ENCODE measurements at places on chromosomes 1 and 21. TPM values are rescaled to one million over a fixed set of nuclear protein-coding genes. Genes with fewer than 3 reads are reported as not detected.
A peak's percentile ranks its signal among the peaks of the same experiment; 100 is the strongest.

DNA sequence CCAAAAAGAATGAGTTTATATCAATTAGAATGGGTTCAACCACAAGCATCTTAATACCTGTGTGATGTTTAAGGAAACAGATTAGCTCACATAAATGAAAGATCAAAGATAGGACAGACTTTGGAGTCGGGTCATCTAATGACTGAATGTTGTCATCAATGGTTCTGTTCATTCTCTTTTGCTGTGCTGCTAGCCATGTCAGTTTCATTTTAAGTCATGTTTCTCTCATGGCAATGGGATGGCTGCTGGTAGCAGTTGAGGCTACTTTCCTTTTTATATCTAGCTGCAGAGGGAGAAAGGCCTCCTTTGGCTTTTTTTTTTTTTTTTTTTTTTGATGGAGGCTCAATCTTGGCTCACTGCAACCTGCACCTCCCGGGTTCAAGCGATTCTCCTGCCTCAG is 86.9 kb upstream of the SPAG17 start:
- no peaks in the 10 kb centered on the region for H3K4me1 ChIP-seq
- H3K4me3 ChIP-seq = no peak overlapping the region
- DNase-seq = no peak

GRCh38 chr1:168362991-168363390 is 82.3 kb downstream of the TBX19 start:
- H3K27ac ChIP-seq = no peak overlapping the region
- no peak overlapping the region for H3K4me3 ChIP-seq
- H3K36me3 ChIP-seq = no peaks in the 10 kb centered on the region
- H3K27me3 ChIP-seq = no peaks in the 10 kb centered on the region

DNA sequence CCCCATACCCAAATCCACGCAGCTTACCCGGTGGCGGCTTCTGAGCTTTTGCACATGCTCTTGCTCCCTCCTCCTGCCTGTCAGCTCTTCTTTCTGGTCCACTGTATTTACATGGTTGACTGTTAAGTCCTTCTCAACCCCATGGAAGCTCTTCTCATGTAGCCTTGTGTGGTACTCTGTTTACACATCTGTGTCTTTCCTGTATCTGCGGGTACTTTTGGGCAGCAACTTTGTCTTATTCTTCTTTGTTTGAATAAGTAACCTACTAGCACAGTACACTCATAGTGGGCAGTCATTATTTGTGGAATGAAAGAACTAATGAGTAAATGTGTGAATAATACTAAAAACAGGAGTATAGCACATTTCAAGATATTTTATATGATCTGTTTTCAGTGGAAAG is 88.5 kb upstream of the GPR88 start:
- no peaks in the 10 kb centered on the region for H3K4me1 ChIP-seq
- H3K4me3 ChIP-seq = no peak overlapping the region
- H3K27me3 ChIP-seq = no peaks in the 10 kb centered on the region

- H3K27ac ChIP-seq = no peak overlapping the region
- H3K27me3 ChIP-seq = no peaks in the 10 kb centered on the region
- no peaks in the 10 kb centered on the region for H3K36me3 ChIP-seq
- H3K4me3 ChIP-seq = no peak overlapping the region
These were observed 18.6 kb downstream of the FAM151A start for GRCh38 chr1:54604572-54605370.

DNA sequence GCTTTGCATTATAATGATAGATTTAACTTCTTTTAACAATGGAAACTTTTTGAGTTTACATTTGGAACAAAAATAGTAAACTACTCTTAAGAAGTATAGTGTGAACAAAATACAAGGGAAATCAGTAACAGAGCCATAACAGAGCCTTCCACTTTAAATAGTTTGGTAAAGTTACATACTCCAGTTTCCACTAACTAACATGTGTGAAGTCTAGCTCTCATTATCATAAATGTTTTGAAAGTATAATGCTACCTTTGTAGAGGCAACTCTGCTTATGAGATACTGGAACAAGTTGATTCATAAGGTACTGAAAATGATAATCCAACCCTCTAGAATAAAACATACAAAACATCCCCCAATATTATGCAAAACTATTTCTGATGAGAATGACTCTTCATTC is 1155.1 kb upstream of the ADGRL2 start:
- no peaks in the 10 kb centered on the region for H3K27me3 ChIP-seq
- no peak overlapping the region for H3K4me3 ChIP-seq
- no peak for DNase-seq
- no peaks in the 10 kb centered on the region for H3K4me1 ChIP-seq
- no peak overlapping the region for H3K27ac ChIP-seq

DNA sequence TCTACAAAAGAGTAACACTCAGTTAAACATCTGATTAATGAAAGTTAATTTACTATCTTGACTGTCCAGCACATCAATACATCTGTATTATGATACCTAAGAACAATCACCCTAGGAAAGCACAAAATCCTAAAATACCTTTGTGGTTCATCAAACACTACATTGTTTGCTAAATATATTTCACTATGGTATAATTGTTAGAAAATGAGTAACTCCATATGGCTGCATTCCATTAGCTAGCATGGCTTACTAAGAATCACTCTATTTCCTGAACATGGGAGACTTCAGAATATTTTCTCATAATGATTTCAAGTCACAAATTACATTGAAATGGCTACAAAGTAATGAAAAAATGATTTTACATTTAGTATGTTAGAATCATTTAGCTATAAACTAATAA is 12.5 kb downstream of the TRMT1L start:
- H3K27ac ChIP-seq = no peak overlapping the region
- H3K4me3 ChIP-seq = no peak overlapping the region
- no peak for DNase-seq
- no peaks in the 10 kb centered on the region for H3K4me1 ChIP-seq

- peaks cover 8% of the 10 kb centered on the region for H3K4me1 ChIP-seq
- no peak overlapping the region for H3K27ac ChIP-seq
- DNase-seq = no peak
- no peak overlapping the region for H3K4me3 ChIP-seq
These were observed 2.8 kb upstream of the STMN1 start for GRCh38 chr1:25909040-25909439.

DNA sequence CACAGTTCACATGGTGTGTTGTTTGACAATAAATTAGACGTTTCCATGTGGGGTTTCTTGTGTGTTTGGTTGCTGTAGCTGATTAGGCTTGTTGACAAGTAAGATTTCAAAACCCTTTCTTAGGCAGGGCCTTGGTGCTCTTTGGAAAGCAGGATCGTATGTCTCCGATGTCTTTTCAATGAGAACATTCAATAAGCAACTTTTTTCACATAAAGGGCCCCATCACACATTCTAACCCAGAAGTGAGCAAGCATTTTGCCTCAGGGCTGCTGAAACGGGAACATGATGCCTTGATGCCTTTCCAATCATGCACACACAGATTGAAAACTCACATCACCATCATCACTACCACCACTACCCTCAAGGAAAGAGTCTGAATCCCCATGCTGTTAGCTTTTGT is 33.1 kb downstream of the LPAR3 start:
- H3K4me1 ChIP-seq = no peaks in the 10 kb centered on the region
- H3K4me3 ChIP-seq = no peak overlapping the region
- no peak overlapping the region for H3K27ac ChIP-seq

GRCh38 chr1:40310983-40311642 is 6.0 kb downstream of the COL9A2 start:
- H3K36me3 ChIP-seq = no peaks in the 10 kb centered on the region
- no peak for DNase-seq
- no peak overlapping the region for H3K27ac ChIP-seq
- peaks cover 6% of the 10 kb centered on the region for H3K27me3 ChIP-seq

- H3K27me3 ChIP-seq = no peaks in the 10 kb centered on the region
- H3K36me3 ChIP-seq = no peaks in the 10 kb centered on the region
- H3K27ac ChIP-seq = no peak overlapping the region
- DNase-seq = no peak
- H3K4me1 ChIP-seq = no peaks in the 10 kb centered on the region
These were observed 11.4 kb downstream of the SLC45A3 start for GRCh38 chr1:205668951-205669340.

DNA sequence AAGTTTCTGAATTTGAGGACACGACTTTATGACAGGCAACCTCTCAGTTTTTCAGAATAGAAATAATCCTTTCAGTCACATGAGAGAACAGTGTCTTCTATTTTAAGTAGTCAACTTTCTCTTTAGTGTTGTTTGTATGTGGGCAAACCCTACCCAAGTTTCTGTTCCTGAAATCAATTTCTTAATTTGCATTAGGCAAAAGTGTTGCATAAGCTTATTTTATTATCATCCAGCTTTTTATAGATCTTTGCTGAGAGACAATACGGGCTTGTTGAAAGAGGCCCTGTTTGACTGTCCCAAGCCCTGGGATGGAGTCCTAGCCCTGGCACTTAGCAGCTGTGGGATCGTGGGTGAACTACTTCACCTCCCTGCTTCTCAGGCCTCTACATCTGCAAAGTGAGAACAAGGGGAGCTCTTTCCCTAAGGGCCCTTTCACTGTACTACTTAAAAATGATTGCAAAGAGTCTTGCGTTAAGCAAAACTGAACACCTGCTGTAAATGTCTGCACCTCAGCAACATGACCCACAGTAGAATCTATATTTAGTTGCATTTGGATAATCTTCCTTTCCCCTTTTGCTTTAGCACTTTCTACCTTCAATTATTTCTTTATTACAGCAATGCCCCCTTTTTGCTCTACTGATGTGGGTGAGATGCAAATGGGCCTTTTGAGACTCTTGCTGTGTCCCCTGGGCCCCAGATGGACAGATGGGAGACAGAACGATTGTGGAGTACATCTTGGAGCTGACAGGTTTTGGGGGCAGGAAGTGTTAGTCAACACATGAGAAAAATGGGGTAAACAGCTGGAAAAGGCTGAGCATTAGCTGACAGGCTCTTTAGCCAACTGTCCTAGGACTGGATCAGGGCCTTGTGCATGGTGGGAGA is 41.0 kb upstream of the SCAF4 start:
- no peaks in the 10 kb centered on the region for H3K4me1 ChIP-seq
- H3K4me3 ChIP-seq = no peak overlapping the region
- H3K27me3 ChIP-seq = no peaks in the 10 kb centered on the region
- H3K27ac ChIP-seq = no peak overlapping the region
- no peaks in the 10 kb centered on the region for H3K36me3 ChIP-seq
- DNase-seq = no peak

DNA sequence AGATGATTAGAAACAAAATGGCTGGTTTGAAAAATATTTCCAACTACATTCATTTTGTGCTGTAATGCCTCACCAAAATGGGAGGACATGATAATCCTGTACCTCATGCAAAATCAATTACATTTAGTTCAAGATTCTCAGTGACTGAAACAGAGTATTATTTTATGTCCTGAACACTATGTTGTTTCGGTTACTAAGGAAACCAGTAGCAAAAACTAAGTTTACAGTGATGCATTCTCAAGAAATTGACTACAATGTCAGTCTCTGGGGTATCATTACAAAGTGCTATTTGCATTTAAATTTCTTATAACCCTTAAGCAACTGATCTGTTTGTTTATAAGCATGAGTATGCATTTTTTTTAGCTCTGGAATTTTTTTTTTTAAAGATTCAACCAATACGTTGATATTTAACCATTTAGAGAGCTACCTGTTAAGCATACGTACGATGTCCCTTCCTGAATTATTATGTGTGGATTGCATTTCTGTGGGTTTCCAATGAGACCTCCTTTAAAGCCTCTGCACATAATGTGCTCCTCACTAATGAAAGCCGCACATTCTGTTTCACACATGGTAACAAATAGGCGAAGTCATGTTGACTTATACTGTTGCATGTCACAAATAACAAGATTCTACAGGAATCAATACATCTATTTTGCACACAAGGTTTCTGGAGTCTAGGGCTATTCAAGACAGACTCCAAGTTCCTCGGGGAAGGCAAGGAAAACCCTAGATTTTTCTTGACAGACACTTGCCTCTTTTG is 1035.7 kb downstream of the ADGRL2 start:
- H3K4me1 ChIP-seq = no peaks in the 10 kb centered on the region
- DNase-seq = no peak
- no peaks in the 10 kb centered on the region for H3K36me3 ChIP-seq
- no peak overlapping the region for H3K27ac ChIP-seq
- no peak overlapping the region for H3K4me3 ChIP-seq
- H3K27me3 ChIP-seq = no peaks in the 10 kb centered on the region

DNA sequence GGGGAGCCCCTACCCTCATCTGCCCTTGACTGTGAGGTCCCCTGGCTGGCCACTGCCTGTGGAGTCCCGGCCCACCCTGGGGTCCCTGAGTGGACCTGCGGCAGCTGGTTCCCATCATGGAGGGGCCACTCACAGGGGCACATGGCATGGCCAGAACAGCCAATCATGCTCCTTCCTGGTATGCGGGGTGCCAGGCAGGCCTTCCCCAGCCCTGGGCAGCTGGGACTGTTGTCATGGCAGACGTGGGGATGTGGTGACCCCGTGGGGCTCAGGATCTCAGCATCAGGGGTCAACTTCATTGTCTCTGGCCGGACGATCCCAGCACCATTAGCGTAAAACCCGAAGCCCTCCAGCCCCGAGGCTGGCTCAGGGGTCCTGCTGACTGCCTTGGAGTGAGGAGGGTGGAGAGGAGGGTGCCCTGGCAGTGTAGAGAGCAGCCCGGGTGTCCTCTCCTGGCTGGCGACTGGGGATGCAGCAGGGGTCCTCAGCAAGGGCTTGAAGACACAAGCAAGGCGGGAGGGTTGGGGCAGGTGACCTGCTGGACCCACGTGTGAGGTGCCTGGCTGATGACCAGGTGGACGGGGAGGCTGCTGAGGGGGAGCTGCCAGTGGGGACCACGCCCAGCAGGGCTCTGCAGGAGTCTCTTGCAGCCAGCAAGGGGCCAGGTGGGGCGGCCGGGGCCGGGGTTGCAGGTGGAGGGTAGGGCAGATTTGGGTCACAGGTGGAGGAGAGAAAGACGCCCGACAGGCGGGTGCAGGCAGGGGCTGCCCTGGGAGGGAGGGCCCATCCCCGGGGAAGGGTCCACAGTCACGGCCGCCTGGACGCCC is 45.1 kb downstream of the TRIM11 start:
- no peaks in the 10 kb centered on the region for H3K27me3 ChIP-seq
- H3K36me3 ChIP-seq = no peaks in the 10 kb centered on the region
- no peaks in the 10 kb centered on the region for H3K4me1 ChIP-seq
- H3K27ac ChIP-seq = no peak overlapping the region
- no peak overlapping the region for H3K4me3 ChIP-seq

GRCh38 chr1:173527151-173527826 is 50.2 kb downstream of the PRDX6 start:
- DNase-seq = peak; percentile 69
- no peak overlapping the region for H3K4me3 ChIP-seq
- H3K27me3 ChIP-seq = no peaks in the 10 kb centered on the region
- no peaks in the 10 kb centered on the region for H3K36me3 ChIP-seq

- H3K36me3 ChIP-seq = no peaks in the 10 kb centered on the region
- H3K4me3 ChIP-seq = no peak overlapping the region
- no peaks in the 10 kb centered on the region for H3K27me3 ChIP-seq
- no peak for DNase-seq
- peaks cover 30% of the 10 kb centered on the region for H3K4me1 ChIP-seq
- H3K27ac ChIP-seq = peak overlapping the region; percentile 26
These were observed 18.9 kb downstream of the SLC16A1 start for GRCh38 chr1:112937070-112937469.

GRCh38 chr1:32813941-32814739 is 3.0 kb downstream of the YARS1 start:
- H3K27ac ChIP-seq = no peak overlapping the region
- no peaks in the 10 kb centered on the region for H3K36me3 ChIP-seq
- no peak for DNase-seq
- H3K27me3 ChIP-seq = no peaks in the 10 kb centered on the region

The RGSL1 gene
- not detected for total RNA-seq

The TNFRSF18 gene
- not detected for total RNA-seq

The CD244 gene
- 0.98 TPM for total RNA-seq

The TRIM67 gene
- not detected for total RNA-seq

The ZNF672 gene
- total RNA-seq = 22.4 TPM

The KRTAP19-3 gene
- not detected for total RNA-seq
